Stimulated activated CD4-positive, alpha-beta T cell treated with anti-CD3 and anti-CD28 coated beads, Interleukin-1b, Interleukin-23, amount 100 ng/mL, for 1 hour (primary cell): ENCODE measurements at places on chromosomes 7 and 10.

DNA sequence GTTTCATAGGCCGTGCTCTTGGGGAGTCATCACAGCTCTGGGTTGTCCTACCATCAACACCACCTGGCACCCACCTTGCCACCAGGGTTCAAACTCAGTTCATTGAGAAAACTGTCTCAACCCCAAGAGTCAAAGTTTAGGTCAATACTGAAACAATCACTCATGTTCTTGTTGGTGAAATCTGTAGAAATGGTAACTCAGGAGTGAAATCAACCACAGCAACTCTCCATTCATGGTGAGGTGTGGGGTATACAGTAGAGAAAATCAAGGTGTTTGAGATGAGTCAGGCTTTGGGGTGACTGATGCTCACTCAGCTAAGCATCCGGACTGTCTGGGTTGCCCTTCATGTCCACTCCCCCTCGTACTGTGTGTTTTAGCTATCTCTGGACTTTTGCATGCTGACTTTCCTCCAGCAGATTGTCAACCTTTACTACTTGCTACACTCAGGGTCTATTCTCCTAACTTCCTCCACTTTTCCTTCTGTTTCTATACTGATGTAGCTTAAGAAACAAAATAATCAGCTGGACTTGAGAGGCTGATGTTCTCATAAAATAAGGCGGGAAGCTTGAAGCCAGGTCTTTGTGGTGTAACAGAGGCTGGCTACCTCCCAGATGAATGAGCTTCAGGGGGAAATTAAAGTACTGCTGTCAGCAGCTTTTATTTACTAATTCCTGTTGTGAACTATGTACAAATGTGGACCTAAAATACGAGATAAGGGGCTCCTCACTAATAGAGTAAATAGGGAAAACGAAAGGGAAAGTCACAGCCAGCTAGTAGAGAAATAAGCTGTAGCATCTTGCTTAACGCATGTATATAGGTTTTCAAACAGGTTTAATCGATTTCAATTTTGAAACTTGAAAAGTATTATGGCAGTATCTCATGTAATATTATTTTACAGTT is 173.6 kb upstream of the AKR1E2 start:
- no peak for DNase-seq

GRCh38 chr10:130739016-130739756 is 572.3 kb downstream of the TCERG1L start:
- no peak for DNase-seq

DNA sequence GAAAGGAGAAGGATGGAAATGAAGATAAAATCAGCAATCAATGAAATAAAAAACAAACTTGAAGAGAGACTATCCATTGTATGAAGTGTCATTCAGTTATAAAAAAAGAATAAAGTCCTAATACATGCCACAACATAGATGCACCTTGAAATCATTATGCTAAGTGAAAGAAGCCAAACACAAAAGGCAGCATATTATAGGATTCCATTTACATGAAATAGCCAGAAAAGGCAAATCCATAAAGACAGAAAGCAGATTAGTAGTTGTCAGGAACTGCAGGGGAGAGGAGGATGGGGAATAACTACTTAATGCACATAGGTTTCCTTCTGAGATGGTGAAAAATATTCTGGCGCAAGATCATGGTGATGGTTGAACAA is 6.6 kb upstream of the PON1 start:
- DNase-seq: no peak

- no peak for DNase-seq
Observed at GRCh38 chr7:28002638-28003037, 178.0 kb downstream of the JAZF1 start.

DNA sequence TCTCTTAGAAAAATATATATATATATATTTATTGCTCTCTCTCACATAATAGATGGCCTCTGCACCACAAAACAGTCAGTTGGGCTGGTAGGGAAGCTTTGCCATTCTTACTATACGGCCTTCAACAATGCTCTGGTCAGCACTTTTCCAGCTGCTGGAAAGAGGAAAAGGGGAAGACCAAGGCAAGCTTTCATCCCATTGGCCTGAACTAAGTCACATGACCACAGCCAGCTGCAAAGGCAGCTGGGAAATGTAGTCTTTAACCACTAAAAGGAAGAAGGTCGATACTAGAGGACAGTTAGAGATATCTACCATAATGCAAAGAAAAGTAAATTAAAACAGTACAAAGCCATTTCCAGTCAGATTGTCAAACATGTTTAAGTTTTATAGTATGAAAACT is 58.4 kb upstream of the MACROH2A2 start:
- no peak for DNase-seq

DNA sequence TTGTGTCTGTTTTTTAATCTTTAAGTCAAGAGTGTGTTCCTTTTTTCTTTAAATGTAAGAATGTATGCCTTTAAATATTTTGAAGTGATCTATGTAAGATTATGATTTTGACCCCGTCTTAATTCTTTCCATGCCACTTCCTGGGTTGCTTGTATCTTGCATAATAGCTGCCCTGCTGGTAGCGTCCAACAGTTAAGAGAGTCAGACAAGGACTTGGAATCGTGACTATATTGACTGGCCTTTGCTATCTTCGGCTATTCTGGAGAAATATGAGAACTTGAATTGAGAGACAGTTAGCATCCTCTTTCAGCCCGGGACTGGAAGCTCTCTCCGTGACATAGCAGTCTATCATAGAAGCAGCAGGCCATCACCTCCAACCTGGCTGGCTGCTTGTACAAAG is 13.0 kb downstream of the NRP1 start:
- DNase-seq: no peak

DNA sequence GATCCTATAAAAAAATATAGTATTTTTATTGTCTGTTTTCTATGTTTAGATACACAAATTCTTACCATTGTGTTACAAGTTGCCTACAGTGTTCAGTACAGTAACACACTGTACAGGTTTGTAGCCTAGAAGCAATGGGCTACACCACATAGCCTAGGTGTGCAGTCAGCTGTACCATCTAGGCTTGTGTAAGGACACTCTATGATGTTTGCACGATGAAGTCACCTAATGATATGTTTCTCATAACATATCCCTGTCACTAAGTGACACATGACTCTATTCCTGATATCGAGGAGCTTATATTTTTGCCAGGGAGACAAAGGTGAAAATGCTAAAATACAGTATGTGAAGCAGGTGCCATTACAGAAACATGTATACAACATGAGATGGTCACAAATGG is 18.6 kb downstream of the ZNF25 start:
- no peak for DNase-seq

- no peak for DNase-seq
Observed at GRCh38 chr7:93882468-93882867, 8.1 kb downstream of the TFPI2 start.

DNA sequence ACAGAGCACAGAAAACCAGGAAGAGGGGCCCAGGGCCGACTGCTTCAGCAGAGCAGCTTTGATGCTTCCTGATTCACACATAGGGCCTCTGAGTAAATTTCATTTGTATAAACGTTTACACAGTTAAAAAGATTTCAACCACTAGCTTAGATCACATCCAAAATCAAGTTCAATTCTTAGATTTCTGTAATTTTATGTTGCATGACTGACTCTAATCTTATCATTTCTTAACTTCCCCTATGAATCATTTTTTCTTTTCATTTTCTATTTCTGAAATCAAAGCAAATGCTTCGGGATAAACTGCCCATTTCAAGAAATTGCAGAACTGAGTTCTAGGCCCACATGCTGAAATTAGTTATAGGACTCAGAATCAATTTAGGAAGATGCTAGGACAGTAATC is 224.7 kb downstream of the INHBA start:
- no peak for DNase-seq

DNA sequence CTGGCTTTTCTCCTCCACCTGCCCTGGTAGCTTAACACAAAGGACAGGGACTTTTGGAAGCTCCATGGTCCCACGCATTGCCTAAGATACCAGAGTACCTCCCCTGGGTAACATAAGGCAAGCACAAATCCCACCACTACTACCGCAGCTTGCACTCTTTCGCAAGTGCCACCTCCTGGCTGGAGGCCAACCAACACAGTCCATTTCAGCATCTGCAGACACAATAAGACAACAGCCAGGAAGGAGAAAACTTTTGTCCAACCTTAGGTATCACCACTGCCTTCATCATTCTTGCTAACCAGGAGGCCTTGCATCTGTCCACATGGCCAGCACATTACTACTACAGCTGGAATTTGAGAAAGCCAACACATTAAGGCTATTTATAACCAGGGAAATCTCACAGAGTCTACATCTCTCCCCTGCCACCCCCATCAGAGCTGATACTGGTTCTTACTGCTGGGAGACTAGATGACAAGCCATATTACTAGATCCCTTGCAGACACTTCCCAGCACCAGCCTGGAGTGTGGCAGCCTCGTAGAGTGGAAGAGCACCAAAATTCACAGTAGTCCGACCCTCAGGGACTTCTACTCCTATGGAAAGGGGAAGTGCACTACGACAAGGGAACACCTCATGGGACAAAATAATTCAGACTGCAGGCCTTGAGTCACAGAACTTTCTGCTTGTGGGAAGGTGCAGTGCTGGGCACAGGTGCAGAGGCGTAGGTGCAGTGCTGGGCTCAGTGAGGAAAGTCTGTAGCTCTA is 39.8 kb upstream of the CDK13 start:
- no peak for DNase-seq

GRCh38 chr10:35639728-35640401 is 2.2 kb downstream of the FZD8 start:
- DNase-seq: no peak

DNA sequence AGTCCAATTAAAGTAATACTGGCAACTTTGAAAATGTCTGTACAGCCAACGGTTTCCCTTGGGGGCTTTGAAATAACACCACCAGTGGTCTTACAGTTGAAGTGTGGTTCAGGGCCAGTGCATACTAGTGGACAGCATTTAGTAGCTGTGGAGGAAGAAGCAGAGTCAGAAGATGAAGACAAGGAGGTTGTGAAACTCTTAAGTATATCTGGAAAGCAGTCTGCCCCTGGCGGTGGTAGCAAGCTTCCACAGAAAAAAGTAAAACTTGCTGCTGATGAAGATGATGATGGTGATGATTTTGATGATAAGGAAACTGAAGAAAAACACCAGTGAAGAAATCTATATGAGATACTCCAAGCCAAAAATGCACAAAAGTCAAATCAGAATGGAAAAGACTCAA is 72.2 kb downstream of the ZNF783 start:
- DNase-seq: no peak

GRCh38 chr7:115128154-115128553 is 206.3 kb downstream of the MDFIC start:
- no peak for DNase-seq

- DNase-seq: no peak
Observed at GRCh38 chr7:97381815-97382554, 264.5 kb downstream of the SDHAF3 start.

- DNase-seq: no peak
Observed at GRCh38 chr7:98242342-98242741, 9.7 kb downstream of the TECPR1 start.

DNA sequence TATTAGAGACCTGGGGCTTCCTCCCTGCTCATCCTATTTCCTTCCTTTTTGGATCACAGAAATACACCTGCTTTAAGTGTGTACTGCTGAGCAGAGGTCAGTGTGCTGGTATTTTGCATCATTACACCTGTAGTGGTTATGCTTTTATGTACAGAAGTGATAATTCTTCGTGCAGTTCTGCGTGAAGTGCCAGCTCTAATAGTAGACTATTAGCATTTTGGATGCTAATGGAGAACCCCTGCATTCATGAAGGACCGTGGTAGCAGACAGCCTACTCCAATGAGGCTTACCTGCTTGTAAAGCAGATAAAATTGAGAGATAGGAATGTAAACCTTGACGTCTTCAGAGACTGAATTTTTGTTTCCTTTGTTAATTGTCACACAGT is 114.3 kb downstream of the CDK14 start:
- DNase-seq: no peak

GRCh38 chr10:72087969-72088888 is at the start of gene SPOCK2:
TSS of gene SPOCK2 (minus strand) at chr10:72088551. CDS start at chr10:72088328, 223 bp downstream.
- no peak for DNase-seq

DNA sequence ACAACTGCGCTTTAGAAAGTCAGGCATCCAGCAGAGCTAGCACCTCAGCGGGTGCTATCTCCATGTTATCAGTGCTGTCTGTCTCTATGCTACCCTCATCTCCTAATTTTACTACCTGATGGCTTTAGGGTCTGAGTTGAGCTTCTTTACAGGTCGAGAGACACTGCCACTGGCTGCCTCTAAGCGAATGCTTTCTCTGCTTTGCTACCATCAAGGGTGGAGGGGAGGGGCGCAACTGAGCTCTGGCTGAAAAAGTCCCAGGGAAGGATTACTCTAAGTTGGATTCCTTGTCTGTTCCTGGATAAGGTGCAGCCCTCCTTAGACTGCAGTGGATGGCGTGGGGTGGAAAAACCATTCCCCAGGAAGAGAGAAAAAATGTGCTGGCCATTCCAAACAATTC is 105.7 kb downstream of the CDK14 start:
- DNase-seq: no peak

DNA sequence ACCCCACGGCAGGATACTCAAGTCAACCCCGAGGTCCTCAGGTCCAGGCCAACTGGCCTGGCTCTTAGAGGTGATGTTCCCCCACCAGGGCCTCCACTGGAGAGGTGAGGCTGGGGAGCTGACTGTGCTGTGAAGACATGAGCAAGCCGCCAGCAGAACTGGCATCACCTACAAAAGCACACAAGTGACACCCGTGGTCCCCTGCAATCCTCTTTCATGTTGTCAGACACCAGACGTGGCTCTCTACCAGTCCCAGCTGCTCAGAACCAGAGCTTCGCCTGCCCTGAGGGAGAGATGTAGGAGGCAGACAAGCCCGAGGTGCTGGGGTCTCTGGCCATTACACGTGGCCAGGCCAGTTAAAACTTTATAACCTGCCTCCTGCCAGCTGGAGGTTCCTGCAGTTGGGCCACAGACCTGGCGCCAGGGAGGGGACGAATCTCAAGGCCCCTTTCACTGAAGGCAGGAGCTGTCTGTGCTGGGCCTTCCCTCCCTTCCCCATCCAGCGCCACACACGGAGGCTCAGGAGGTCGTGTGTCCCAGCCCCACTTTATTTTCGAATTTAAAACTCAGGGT is 2.2 kb downstream of the COMTD1 start:
- no peak for DNase-seq

GRCh38 chr10:99938563-99938962 is 71.2 kb downstream of the DNMBP start:
- DNase-seq: no peak

DNA sequence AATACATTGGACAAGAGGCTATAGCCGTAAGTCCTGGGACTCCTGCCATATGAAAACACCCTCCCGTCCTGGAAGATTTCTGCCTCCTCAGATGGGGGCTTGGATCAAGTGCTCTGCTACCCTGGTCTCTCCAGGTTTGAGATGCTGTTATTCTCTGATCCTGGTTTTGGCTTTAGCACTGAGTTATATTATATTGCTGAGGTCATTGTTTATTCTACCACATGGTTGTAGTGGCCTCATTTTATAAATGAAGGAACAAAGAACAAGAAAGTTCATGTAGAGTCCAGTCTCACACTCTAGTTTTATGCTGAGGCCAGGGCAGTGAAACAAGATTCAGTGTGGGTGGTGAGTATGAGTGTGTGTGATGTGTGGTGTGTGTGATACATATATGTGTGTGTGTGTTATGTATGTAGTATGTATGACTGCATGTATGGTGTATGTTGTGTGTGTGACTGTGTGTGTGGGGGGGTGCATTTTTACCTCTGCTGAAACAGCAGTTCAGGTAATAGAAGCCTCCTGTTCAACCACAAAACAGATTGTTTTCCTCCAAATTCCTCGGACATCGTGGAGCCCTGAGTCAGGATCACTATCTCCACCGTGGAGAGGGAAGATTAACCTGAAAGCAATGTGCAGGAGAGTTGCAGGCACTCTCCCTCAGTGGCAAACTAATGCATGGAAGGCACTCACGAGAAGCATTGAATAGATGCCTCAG is 80.7 kb downstream of the C7orf25 start:
- DNase-seq: no peak
